ENCODE measurements at places on chromosomes 3 and 15.

DNA sequence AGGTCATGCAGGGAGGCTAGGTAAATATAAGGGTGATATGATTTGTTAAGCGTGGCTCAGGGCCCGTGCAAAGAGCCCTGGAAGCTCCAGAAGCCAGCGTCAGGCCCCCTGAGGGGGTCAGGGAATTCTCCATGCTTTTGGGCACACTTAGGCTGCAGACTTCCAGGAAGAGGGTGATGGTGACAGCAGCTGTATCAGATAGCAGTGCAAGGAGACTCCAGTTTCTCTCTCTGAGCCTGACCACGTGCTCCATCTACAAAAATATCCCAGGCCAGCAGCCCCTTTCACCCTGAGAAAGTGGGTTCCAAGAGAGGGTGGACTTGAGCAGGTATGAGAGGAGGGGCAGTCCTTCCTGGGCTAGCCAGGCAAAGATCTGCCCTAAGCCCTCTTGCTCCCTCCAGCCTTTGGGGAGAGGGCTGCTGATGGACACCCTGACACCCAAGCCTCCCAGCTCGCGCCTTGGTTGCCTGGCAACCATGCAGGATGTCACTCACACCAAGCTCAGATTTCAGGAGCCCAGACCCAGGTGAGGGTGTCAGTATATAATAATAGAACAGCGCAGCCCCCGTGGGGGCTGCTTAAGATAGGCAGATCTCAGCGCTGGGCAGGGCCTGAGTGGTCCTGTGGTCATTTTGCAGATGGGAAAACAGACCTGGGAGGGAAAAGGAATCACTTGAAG lies 35.8 kb downstream of the ATP2B2 start:
- no peak for DNase-seq

DNA sequence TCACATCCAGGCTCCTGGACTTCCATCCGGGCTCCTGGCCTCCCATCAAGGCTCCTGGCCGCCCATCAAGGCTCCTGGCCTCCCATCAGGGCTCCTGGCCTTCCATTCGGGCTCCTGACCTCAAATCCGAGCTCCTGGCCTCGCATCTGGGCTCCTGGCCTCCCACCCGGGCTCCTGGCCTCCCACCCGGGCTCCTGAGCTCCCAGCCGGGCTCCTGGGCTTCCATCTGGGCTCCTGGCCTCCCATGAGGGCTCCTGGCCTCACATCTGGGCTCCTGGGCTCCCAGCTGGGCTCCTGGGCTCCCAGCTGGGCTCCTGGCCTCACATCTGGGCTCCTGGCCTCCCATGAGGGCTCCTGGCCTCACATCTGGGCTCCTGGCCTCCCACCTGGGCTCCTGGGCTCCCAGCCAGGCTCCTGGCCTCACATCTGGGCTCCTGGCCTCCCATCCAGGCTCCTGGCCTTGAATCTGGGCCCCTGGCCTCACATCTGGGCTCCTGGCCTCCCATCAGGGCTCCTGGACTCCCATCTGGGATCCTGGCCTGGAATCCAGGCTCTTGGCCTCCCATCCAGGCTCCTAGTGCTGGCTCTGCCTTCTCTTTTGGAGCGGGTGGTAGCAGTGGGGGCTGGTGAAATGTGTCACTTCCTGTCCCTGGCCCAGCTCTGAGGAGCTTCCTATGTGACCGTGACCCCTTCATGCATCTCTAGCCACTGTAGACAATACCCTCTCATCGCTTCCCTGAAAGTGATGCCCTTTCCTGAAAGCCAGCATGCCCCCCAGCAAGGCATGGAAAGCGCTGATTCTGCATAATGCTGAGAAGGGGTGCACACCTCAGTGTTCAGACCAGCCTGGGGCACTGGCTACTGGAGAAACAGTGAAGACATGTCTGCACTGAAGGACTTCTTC lies 62.7 kb upstream of the BLM start:
- no peak for DNase-seq

- DNase-seq: no peak
Observed at GRCh38 chr3:4999531-5000184, 20.4 kb downstream of the BHLHE40 start.

DNA sequence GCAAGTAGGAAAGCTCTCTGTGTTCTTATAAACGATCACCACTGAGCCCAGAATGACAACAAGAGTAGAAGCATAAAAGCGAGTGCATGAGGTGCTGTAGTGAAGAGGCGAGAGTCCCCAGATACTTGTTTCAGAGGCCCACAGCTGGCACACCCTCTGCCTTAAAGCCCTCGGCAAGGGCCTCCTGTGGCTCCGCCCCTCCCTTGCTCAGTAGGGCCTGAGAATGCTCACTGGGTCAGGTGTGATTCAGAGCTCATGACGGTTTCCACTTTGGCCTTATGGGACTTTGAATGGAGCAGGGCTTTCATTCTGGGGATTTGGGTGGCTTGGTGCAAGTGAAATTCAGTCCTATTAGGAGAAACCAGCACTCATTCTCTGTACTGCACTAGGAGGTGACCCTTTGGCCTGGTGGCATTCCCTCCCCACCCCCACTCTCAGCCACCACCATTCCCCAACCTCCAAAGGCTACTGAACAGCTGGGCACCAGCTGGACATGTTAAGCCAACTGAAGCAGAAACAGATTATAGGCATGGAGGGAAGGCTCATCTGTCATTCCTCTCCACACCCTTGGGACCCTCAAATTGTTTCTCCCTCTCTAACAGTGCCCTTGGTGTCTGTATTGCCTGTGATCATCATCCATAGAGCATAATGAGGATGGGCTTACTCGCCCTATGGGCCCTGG lies 109.6 kb upstream of the CTDSPL start:
- DNase-seq: no peak

GRCh38 chr3:111700054-111700453 lies 104.9 kb upstream of the ZBED2 start:
- DNase-seq: no peak

DNA sequence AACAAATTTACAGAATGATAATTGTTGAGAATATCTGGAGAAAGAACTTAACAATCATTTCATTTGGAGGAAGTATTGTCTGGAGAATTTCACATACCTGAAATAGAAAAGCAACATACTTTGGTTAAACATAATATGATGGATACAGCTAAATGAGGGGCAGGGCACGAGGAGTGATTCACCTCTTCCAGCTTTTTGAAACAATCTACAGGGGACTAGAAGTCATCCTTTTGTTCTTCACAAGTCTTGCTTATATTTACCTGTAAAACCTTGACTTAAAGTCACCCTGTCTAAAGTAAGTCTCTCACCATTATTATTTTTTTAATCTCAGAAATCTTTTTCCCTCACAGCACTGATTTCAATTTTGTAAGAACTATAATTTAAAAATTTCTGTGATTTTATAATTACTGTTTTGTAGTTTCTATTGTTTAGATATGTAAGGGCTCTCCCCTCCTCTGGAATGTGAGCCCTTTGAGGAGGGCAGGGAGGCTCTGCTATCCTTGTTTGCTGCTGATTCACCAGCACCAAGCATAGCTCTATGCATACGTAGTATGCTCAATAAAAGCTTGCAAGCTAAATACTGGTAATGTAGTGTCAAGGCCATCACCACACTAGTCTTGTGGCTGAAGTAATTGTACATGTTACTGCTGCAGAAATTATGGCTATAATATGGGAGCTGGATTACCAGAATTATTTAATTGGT lies 193.9 kb upstream of the THRB start:
- no peak for DNase-seq

GRCh38 chr3:62539762-62540161 lies 166.4 kb upstream of the FEZF2 start:
- DNase-seq: no peak

- no peak for DNase-seq
Observed at GRCh38 chr15:82774496-82774895, 31.4 kb downstream of the FSD2 start.

DNA sequence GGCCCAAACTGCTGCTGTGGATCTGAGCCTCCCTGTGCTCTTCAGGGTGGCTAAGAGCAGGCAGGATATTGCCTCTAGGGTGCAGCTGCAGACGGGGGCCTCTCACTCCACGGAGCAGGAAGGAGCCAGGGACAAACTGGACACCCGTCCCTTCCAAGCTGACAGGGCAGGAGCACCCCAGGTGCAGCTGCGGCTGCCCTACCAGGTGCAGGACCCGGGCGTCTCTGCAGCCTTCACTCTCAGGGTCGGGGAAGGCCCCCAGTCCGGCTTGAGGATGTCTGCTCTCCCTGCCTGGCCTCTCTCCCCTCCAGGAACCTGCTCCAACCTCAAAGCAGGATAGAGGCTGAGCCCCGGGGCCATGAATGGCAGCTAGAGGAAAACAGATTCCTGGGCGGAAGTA lies 1554.9 kb upstream of the CADM2 start:
- no peak for DNase-seq

DNA sequence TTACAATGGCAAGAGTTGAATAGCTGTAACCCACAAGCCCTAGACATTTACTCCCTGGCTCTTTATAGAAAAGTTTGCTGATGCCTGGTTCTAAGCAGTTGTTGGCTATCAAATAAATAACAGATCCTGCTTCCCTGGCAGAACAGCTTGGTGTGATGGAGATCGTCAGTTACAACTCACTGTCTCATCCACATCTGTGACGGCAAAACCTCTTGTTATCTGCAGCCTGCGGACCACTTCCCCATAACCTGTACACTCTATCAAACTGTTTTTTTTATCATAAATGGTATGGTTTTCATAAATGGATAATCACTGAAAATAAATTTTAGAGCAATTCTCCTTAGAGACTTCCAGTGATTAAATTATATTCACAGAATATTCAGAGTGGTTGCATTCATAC lies 14.1 kb downstream of the ZDHHC3 start:
- no peak for DNase-seq

GRCh38 chr3:126268866-126269265 lies 88.3 kb downstream of the KLF15 start:
- DNase-seq: no peak

- no peak for DNase-seq
Observed at GRCh38 chr15:86961669-86962068, 882.0 kb downstream of the AGBL1 start.

- no peak for DNase-seq
Observed at GRCh38 chr15:71916834-71917233, 106.5 kb downstream of the NR2E3 start.

- DNase-seq: no peak
Observed at GRCh38 chr15:22877607-22878006, 39.1 kb downstream of the NIPA2 start.

DNA sequence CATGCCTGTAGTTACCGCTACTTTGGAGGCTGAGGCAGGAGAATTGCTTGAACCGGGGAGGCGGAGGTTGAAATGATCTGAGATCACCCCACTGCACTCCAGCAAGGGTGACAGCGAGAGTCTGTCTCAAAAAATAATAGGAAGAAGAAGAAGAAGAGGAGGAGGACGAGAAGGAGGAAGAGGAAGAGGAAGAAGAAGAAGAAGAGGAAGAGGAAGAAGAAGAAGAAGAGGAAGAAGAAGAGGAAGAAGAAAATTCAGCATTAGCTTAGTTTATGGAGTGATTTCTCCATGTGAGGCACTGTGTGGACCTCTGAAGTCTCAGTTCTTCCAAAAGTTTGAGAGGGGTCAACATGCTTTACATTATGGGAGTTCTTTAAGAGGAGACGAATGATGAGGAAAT lies 17.4 kb upstream of the MEGF11 start:
- no peak for DNase-seq

GRCh38 chr3:195715583-195716266 lies 5.1 kb upstream of the MUC20 start:
- no peak for DNase-seq

GRCh38 chr15:83709241-83709640 lies 55.3 kb downstream of the ADAMTSL3 start:
- no peak for DNase-seq

- DNase-seq: no peak
Observed at GRCh38 chr15:42604894-42605744, 29.7 kb downstream of the STARD9 start.

DNA sequence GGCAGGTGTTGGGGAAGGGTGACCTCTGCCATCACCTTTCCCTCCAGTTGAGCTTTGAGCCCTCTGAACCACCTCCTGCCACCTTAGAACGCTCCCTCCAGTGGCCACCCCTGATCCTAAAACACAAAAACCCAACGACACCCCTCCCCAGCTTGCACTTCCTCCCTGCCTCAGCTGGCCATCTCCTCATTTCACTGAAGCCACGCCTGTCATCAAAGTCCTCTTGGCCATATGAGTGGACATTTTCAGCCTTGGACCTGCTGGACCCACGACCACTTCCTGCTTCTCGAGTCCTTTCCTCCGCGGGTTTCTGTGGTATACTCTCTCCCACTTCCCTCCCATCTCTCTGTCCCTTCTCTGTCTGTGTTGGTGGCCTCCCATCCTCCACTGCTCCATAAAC lies 48.5 kb upstream of the NR2C2 start:
- no peak for DNase-seq

DNA sequence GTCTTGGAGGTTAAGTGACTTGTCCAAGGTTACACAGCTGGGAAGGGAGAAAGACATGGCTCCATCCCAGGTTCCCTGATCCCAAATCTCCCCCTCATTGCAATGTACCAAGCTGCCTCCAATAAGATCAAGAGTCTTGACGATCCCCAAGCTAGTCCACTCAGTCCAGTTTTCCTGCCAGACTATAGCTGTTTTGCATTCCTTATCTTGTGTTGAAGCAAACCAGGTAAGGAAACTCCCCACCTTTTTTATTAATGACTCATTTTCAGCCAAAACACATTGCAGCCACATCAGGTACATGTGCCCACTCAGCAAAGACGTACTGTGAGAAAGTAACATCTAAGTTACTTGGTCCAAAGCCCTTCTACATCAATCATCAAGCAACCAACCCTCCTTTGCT lies 41.9 kb downstream of the LIPC start:
- DNase-seq: no peak

- DNase-seq: no peak
Observed at GRCh38 chr3:134711284-134711683, 60.5 kb upstream of the KY start.

DNA sequence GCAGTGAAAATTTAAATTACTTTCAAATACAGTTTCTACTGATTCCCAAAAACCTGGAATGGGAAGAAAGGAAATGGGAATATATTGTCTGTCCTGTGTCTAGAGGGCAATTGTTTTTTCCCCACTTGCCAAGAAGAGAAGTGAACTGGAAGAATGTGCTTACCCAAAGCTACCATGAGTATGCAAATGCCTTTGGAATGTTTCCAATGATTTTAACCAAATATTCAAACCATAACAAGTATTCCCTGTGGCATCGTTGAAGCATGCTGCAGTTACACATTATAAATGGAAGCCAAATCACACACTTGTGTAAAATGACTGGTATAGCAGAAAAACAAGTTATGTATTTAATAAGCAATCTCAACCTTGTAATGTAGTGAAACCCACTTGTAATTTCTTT lies 368.2 kb downstream of the GBE1 start:
- no peak for DNase-seq

DNA sequence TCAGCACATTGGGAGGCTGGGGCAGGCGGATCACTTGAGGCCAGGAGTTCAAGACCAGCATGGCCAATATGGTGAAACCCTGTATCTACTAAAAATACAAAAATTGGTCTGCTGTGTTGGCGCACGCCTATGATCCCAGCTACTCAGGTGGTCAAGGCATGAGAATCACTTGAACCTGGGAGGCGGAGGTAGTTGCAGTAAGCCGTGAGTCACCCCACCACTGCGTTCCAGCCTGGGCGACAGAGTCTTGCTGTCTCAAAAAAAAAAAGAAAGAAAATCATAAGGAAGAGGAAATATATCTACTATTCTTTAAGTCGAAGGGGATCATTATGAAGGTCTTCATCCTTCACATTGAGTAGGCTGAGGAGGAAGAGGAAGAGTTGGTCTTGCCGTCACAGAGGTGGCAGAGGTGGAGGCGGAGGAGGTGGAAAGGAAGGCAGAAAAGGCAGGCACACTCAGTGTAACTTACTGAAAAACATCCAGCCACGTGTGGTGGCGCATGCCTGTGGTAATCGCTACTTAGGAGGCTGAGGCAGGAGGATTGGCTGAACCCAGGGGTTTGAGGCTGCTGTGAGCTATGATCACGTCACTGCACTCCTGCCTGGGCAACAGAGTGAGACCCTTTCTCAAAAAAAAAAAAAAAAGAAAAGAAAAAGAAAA lies 14.2 kb downstream of the CSK start:
- DNase-seq: no peak

Measured in activated CD8-positive, alpha-beta memory T cell treated with anti-CD3 and anti-CD28 coated beads for 1 hour (primary cell).